ENCODE measurements at places on chromosomes 12 and 14.

GRCh38 chr12:119902084-119902509 lies 25.0 kb upstream of the CIT start:
- peak; percentile 36 for DNase-seq

GRCh38 chr12:102753802-102754201 lies 163.2 kb downstream of the PAH start:
- no peak for DNase-seq

DNA sequence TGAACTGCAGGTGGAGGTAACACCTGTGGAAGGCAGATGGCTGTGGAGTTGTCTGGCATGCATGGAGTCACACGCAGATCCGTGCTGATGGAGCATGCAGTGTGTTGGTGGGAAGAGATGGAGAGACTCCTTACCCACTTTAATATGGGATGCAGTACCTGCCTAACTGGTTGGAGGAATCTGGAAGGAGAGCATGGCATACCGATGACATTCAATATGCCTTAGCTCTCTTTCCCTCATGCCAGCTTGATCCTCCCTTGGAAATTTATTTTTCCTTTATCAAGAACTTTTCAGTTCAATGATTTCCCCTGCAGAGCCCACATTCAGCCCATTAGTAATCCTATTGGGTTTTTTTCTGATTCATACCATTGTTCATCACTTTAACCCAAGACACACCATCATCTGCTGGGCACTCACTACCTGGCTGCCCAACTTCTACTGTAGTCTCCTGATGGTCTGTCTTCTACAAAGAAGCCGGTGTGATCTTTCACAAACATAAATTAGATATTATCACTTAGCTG lies 25.9 kb upstream of the NR2C1 start:
- no peak for DNase-seq

- DNase-seq: no peak
Measured at GRCh38 chr12:122081697-122082221, 3.2 kb downstream of the MLXIP start.

GRCh38 chr12:45703942-45704341 lies 25.6 kb upstream of the ARID2 start:
- no peak for DNase-seq

DNA sequence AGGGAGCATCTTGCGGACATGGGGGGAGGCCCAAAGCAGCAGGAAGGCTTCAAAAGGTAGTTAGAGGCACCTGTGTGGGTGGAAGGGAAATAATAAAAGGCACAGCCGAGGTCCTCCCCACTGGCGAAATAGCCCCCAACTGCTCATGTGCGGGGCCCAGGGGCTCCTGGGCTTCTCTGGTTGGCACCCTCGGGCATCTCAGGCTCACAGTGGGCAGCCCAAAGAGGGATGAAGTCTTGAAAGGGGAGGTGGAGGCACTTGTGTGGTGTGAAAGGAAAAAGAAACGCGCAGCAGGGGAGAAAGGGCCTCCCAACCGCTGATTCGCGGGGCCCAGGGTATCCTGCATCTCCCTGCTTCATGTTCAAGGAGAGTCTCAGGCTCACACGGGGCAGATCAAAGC lies 579.4 kb downstream of the ALG10 start:
- no peak for DNase-seq

DNA sequence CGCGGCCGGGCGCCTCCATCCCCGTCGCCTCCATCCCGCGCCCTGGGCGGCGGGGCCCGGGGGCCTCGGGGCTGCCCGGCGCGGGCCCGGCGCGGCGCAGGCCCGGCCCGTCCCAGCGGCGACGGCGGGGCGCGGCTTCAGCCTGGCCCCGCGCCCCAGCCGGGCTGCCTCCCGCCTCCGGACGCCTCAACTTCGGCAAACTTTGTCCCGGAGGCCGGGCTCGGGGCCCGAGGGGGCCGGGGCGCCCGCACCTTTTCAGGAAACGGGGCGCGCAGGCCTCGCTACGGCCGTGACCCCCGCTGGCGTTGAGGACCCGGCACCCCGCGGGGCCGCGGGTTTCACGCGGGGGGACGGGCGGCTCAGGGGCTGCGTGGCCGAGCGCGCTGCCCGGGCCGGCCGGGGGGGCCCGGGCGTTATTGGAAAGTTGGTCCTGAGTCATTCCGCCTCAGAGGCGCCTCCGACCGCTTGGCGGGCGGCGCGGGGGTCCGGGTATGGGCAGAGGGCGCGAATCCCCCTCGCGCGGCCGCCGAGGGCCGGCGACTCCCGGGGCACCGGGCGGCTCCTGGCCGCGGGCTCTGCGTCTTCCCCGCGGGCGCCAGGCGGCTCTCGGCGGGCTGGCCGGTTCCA lies 575 bp downstream of the TRAF3 start:
- DNase-seq: no peak

- no peak for DNase-seq
Measured at GRCh38 chr12:53180931-53181645, 363 bp upstream of the CSAD start.

DNA sequence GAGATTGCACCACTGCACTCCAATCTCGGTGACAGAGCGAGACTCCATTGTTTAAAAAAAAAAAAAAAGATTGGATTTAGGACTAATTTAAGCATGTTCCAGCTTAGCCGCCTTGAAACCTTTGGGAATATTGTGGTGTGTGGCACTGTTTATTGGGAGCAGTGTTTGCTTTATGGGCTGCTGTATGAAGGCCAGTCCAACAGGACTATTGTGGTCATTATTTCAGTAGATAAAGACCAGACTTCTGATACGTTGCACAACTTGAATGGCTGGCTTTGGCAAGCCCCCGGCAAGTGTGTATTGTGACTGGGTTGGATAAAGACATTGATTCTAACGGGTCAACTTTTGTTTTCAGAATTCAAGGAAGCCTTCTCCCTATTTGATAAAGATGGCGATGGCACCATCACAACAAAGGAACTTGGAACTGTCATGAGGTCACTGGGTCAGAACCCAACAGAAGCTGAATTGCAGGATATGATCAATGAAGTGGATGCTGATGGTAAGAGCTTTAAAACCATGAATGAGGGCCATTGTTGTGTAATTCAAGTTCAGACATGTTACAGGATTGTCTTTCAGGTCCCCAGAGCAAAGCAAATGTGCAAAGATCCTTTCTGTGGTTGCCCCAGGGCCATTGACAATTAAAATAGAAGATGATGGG lies 4.2 kb downstream of the CALM1 start:
- DNase-seq: no peak

DNA sequence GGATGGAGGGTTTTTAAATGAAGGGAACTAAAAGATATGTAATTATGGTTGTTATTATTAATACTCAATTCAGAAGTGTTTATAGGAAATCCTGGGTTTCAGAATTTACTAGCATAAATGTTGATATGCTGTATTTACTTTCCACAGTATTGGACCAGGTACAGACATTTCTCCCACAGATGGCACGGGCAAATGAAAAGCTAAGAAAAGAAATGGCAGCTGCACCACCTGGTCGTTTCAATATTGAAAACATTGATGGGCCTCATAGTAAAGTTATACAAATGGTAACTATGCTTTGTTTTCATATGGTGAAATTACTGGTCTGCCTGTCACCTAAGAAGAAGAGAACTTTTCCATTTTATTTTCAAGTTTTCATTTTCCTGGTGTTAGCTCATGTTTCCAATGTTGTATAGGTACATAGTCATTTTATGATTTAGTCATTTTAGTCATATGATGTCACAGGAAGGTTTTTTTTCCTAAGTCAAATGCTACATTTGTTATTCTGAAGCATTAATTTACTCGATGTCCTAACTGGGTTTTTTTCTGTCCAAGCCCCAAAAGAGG lies 5.5 kb downstream of the NOPCHAP1 start:
- DNase-seq: no peak

- DNase-seq: no peak
Measured at GRCh38 chr14:96754162-96754844, 42.9 kb upstream of the VRK1 start.

DNA sequence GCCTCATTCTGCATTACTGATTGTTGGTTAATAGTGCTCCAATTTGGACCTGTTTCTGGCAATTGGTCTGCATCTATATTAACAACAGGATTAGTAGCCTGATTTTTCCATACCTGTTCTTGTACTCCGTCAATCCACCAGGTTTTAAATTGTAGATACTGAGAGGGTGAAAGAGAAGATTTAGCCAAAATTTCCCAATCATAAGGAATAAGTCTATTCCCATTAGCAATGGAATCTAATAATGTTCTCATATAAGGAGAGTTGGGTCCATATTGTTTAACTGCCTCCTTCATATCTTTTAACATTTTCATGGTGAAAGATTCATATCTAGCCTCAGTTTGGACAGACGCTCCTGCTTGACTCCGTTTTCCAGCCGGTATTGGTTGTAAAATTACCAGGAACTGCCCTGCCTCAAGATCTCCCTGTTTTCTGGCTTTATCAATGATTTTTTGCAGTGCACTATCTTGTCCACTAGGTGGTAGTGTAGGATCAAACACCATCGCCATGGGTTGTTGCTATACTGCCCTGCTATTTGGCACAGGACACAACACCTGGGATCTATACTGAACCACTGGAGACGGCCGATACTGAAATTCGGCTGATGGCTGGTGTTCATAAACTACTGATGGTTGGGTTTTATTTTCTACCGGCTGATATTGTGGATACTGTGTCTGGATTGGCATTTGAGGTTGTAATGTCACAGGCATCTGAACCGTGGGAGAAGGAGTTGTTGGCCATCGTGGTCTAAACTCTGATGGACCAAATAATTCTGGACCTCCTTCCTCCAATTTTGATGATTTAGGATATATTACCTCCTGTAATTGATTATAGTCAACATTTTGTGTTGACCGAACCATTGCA lies 25.2 kb downstream of the DHRS4L2 start:
- no peak for DNase-seq

DNA sequence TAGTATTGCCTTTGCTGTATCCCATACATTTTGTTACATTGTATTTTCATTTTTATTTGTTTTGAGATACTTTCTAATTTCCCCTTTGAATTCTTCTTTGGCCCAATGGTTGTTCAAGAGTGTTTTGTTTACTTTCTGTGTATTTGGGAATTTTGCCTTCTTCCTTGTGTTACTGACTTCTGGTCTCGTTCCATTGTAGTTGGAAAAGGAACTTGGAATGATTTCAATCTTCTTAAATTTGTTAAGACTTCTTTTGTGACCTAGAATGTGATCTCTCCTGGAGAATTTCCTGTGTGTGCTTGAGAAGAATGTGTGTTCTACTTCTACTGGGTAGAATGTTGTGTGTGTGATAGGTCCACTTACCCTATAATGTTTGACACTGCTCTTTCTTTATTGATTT lies 304.4 kb upstream of the RTL1 start:
- DNase-seq: no peak

DNA sequence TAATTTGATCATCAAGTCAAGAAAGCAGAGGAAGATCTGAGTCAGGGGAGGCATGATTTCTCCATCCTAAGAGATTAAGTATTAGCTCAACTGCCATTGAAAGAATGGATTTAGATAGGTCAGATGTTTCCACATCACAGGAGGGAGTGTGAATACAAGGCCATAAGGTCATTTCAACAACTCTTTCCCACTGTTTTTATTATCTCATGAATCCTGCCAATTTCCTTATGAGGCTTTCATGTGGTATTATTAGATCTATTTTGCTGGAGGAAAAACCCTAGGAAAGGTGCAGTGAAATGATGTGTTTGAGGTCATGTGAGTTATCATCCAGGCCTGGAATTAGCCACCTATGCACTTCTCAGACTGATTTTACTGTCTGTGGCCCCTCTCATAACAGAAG lies 269.0 kb downstream of the NOVA1 start:
- no peak for DNase-seq

- DNase-seq: no peak
Measured at GRCh38 chr12:32826807-32827412, 69.7 kb downstream of the PKP2 start.

DNA sequence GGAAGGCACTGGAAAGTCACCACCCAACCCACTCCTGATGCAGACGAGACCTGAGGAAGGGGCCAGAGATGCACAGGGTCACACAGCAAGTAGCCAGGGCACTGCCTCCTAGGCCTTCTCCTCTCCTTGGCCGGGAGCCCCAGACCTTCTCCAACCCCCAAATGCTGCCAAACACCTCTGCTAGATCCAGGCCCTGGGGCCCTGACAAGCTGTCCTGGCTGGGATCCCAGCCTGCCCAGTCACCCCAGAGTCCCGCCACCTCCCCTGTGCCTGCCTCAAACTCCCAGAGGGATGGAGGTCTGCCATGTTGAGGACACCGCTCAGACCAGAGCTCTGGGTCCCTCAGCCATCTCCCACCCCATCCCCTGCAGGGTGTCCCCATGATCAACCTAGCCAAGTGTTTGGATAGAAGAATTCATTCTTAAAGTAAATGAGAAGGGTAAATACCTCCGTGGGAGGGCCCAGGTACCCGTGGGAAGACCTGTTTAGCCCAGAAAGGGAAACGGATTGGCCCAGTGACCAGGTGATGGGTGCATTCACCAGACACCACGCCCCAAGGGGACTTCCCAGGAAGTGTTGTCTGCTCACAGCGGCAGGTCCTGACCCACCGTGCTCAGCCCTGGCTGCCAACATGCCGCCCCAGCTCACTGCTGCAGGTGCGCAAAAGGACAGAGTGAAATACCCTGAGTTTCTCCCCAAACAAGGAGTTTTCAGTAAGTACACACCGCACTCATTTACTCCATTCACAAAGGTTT lies 4.6 kb upstream of the DIO3 start:
- no peak for DNase-seq

- DNase-seq: no peak
Measured at GRCh38 chr14:94682061-94682516, 69.9 kb downstream of the SERPINA3 start.

GRCh38 chr12:130335517-130336392 lies 1.9 kb upstream of the PIWIL1 start:
- no peak for DNase-seq

- DNase-seq: no peak
Measured at GRCh38 chr12:112868459-112869041, 38.2 kb upstream of the OAS1 start.

GRCh38 chr12:4143896-4144295 lies 129.7 kb upstream of the CCND2 start:
- DNase-seq: no peak

Data from stimulated activated CD8-positive, alpha-beta memory T cell treated with anti-CD3 and anti-CD28 coated beads, Interleukin-2, amount 100 ng/mL, for 1 hour (primary cell).